ENCODE measurements at places on chromosomes 3 and 15.

GRCh38 chr3:52339612-52340011, 23.5 kb downstream of the DNAH1 start:
- DNase-seq = peak; percentile 55

DNA sequence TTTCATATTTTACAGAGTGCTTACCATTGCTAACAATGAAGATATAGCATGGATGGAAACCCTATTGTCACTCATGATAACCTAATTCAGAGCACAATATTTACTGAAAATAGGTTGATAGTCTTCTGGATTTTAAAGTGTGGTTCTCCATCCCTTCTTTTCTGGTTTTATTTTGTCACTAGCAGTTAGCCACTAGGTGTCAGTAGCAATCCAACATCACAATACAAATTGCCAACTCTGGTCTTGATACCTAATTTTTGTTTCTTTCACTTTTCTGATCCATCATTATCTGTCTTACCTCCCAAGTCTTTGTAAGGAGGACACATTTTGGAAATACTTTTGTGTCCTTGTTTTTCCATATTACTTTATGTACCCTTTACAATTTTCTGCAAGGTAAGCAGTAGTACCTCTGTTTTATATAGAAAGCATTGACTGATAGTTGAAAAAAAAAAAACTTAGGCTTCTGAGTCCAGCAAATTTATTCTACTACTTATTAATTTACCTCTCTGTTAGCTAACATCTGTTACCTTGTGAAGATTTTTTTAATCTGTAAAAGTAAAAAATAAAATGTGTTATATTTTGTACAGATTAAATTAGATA, 28.3 kb upstream of the CRYBG3 start:
- DNase-seq = no peak

- no peak for DNase-seq
Observed at GRCh38 chr3:12932347-12932746, 91.0 kb upstream of the RPL32 start.

GRCh38 chr3:32725721-32726120, 40.7 kb downstream of the CNOT10 start:
- DNase-seq = no peak

DNA sequence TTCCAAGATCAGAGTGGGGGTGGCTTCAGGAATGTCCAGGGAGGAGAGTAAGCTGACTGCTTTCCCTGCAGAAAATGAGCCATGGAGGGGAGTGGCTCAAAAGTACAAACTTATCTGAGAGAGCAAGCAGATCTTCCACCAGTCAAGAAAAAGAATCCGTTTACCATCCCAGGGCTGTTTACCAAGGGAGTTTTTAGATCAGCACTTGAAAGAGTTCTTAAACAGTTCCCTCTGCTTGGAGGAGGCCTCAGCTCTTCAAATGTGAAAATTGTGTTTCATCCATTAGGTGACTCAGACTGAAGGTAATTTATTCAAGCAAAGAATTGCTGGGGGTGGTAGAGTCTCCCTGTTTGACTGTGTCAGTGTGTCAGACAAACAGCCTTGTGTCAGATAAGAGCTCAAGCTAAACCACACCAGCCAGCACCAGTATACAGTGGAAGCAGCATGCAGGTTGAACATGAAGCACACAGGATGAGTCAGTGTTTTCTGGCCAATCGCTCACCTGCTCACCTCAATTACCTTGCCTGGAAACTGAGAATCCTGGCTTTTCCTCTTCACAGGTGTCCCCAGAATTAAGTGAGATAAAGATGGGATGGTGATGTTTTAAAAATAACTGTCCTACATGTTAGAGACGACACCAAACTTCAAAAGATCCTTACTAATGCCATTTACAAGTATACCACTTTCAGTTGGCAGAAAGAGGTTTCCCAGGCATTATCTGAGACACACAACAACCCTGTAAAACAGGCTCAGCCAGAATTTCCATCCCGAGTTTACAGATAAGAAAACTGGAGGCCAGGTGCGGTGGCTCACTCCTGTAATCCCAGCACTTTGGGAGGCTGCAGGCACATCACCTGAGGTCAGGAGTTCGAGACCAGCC, 21.7 kb downstream of the SH3BP5 start:
- DNase-seq = peak; percentile 90

- no peak for DNase-seq
Observed at GRCh38 chr3:14231145-14231990, 52.8 kb downstream of the LSM3 start.

DNA sequence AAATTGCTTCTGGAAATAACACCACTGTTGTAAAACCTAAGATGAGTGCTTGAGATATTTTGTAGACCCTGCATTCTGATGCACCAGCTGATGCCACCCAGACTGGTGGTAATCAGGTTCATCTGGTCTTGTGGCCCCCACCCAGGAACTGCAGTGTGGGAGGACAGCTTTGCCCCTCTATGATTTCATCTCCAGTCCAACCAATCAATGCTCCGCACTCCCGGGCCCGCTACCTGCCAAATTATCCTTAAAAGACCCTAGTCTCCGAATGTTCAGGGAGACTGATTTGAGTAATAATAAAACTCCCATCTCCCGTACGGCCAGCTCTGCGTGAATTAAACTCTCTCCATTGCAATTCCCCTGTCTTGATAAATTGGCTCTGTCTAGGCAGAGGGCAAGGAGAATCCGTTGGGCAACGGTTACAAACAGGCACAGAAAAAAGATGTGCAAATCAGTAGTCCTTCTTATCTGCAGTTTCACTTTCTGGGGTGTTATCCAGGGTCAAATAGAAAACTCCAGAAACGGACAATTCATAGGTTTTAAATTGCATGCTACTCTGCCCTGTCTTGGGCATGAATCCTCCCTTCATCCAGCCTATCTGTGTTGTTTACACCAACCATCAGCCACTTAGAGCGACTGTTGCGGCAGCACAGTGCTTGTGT, 29.2 kb upstream of the TRPM1 start:
- DNase-seq = no peak

GRCh38 chr3:155956508-155957411, 86.3 kb downstream of the GMPS start:
- DNase-seq = no peak

DNA sequence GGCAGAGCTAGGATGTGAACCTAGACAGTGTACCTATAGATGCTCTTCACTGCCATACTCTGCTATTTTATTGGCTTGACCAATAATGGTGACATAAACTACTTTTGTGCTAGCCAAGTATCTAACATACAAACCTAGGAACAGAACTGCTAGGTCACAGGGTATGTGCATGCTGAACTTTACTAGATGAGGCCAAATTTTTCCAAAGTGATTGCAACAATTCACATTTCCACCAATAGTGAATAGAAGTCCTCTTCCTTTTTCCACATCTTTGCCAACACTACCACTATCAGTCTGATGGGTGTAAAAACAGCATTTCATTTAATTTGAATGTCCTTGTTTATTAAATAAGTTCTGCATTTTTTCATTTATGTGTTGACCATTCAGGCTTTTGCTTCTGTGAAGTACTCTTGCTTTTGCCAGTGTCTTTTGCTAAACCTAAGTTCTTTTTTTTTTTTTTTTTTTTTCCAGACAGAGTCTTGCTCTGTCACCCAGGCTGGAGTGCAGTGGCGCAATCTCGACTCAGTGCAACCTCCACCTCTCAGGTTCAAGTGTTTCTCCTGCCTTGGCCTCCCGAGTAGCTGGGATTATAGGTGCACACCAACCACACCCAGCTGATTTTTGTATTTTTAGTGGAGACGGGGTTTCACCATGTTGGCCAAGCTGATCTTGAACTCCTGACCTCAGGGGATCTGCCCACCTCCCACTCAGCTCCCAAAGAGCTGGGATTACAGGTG, 54.1 kb downstream of the DCAF1 start:
- no peak for DNase-seq

DNA sequence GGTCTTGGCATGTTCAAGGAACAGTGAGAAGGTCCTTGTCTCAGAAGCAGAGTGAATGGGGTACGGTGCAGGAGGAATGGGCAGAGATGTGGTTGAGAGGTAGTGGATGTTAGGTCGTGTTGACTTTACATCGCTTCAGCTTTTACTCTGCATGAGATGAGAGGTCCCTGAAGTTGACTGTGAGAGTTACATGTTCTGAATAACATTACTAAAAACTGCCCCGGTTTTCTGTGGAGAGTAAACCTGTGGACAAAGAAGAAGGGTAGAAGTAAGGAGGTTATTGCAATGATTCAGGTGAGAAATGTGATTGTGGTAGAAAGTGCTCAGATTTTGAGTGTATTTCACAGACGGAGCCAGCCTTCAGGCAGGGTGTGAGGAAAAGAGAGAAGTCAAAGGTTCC, 105.6 kb downstream of the ARNT2 start:
- DNase-seq = no peak

DNA sequence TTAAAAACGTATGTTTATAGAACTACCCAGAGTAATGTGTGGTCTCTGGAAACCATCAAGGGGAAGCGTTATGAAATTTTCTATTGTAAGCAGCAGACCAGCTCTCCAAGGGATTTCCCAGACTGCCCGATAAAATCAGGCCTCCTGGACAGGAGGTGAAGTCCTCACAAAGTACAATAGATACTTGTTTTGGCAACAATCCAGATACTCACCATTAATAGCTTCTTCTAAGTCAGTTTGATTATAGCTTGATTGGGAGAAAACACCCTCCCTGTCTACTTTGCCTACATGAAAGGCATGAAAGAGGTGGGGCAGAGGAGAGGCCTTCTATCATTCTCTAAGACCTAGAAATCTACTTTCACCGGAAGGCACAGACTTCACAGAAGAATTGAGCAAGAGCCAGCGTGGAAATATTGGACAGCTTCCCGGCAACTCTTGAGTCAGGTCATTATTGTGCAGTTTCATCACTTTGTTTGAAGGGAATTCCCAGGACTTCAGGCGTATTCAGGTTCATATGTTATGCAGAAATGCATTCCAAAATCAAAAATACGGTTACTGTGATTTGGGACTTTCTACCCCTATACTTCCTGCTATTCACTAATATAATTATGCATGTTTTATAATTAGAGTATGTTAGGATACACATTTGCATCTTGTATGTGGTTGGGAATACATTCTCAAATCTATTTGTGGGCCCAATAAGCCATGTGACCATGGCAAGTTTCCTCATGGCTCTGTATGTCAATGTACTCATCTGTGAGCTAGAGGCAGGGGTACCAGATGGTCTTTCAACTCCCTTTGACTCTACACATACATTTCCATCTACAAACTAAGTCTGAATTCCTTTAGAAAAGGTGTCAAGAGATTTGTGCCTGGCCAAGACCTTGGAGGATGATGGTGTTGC, 103.5 kb downstream of the CD47 start:
- no peak for DNase-seq

DNA sequence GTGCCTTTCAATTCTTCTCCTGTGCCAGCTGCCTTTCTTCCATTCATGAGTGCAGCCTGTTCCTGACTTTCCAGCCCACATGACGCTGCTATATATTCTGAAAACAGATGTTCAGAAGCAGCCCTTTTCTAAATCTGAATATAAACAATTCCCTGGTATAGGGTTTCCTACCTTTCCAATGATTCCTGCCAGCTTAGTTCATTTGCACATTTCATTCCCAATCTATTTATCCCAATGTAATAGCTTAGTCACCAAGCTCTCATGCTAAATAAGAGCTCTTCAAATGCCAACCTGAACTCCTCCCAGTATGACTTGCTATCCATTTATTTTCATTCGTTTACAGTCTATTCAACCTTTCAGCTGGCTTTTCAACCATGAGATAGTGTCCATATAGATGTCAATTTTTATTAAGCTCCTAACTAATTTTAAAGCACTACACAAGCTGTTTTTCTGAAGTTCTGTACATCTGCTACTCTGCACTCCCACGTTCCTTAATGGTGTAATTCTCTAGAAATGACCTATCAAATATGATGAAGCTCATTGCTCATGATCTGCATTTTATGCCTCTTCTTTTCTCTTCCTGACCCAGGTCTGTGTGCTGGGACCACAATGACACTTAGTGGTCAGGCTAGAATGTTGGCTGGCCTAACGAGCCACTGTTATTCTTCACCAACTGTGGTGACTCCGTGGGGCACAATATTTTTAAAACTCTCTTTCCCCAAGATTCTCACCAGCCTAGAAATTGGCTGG, 605.0 kb upstream of the TBL1XR1 start:
- no peak for DNase-seq

- DNase-seq = no peak
Observed at GRCh38 chr15:33046329-33046728, 148.2 kb downstream of the FMN1 start.

DNA sequence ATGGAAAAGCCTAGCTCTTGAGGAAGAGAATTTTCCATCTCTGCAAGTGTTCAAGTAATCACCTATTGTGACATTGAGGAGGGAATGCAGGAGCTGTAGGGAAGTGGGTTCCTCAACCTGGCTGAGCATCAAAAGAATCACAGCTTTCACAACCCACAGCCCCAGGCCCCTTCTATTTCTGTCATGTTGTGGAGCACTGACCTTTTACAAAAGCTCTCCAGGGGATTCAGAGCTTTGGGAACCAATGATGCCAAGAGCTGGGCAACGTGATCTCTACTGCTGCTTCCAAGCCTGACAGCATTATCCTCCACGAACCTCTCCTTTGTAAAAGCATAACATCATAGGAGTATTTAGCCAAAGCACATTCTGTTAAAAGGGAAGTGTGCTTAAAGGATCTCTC, 231.1 kb downstream of the ADAMTS9 start:
- DNase-seq = no peak

- DNase-seq = no peak
Observed at GRCh38 chr3:116824208-116824607, 114.6 kb downstream of the TUSC7 start.

DNA sequence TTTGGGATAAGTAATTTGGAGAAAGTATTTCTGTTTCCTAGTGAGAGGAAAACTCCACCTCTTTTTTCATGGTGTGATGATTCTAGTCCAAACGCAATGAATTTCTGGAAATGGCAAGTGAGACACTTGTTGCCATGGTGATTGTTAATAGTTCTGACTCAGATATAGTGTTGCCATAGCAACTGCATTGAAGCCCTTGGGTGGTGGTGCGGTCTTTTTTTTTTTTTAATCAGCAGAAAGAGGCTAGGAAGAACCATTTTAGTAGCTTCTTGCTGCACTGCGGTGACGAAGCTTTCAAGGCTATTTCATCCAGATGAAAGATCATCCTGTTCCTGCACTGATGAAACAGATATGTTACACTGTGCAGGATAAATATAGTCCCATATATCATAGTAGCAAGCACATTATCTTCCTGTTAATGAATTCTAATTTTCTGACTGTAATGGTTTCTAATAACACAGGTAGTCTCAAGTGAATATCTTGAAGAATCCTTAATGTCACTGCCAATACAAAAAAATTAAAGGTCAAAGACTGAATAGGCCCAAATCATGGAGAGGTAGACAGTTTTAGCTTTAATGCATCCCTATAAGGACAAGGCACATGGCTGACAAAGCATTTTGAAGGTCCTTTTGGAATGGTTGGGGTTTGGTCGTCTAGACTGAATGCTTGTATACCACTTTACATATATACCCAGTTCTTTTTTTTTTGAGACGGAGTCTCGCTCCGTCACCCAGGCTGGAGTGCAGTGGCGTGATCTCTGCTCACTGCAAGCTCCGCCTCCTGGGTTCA, 125.1 kb upstream of the ZBTB20 start:
- DNase-seq = no peak
